Activated T-helper 1 cell treated with anti-CD3 and anti-CD28 coated beads, Interleukin-12 subunit alpha, Interleukin-12 subunit beta, Interleukin-2, Interleukin-4 antibody, amounts not matched to agents 30 ng/mL and 10 ng/mL and 1 ng/mL, durations not matched to agents 14 hours and 24 hours and 36 hours (primary cell): ENCODE measurements at places on chromosomes 11 and 22. TPM values are rescaled to one million over a fixed set of nuclear protein-coding genes. Genes with fewer than 3 reads are reported as not detected.

Gene TMEM191B
- total RNA-seq = not detected in 2 replicates

Gene UPK2
- not detected in 2 replicates for total RNA-seq

Gene MRGPRF
- total RNA-seq = not detected in 2 replicates

Gene C1QTNF4
- total RNA-seq = 0.16 TPM in 1 of 2 replicates, not detected in the other

Gene MOV10L1
- total RNA-seq = not detected in 2 replicates

Gene RNH1
- 123 and 126 TPM in 2 replicates for total RNA-seq

Gene BTG4
- total RNA-seq = not detected in 2 replicates

Gene ST14
- not detected in 2 replicates for total RNA-seq

DNA sequence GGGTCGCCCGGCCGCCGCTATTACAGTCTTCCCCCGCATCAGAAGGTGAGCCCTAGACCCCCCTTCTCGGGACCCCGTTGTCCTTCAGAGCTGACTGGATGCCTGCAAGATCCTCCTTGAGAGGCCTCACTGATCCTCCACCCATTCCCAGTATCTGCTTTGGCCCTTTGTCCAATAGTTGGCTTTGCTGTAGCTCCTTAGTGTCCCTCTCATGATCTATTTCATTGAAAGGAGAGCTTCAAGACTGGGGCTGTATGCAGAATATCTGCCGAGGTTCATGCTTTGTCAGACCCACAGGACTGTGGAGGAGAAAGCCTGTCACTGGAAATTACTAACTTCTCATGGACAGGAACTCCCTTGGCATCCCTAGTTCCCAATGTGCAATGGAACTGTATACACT is 499 bp downstream of the DLAT start:
- H3K36me3 ChIP-seq = peaks cover 31% of the 10 kb centered on the region
- peak overlapping the region; percentile 100 for H3K27ac ChIP-seq
- peak overlapping the region; percentile 95 for H3K4me3 ChIP-seq
- H3K27me3 ChIP-seq = no peaks in the 10 kb centered on the region
- H3K4me1 ChIP-seq = peaks cover 18% of the 10 kb centered on the region

- DNase-seq = no peak
- no peak overlapping the region for H3K4me3 ChIP-seq
- H3K36me3 ChIP-seq = peaks cover 66% of the 10 kb centered on the region
These were observed 63.4 kb downstream of the MYH9 start for GRCh38 chr22:36324414-36324813.

GRCh38 chr22:43543522-43544288 is 131.9 kb downstream of the MPPED1 start:
- no peak overlapping the region for H3K4me3 ChIP-seq
- peaks cover 2% of the 10 kb centered on the region for H3K27me3 ChIP-seq
- H3K4me1 ChIP-seq = no peaks in the 10 kb centered on the region

GRCh38 chr11:33534575-33534974 is 166.1 kb downstream of the C11orf91 start:
- no peaks in the 10 kb centered on the region for H3K36me3 ChIP-seq
- H3K4me3 ChIP-seq = no peak overlapping the region
- H3K27me3 ChIP-seq = peaks cover 14% of the 10 kb centered on the region
- no peaks in the 10 kb centered on the region for H3K4me1 ChIP-seq
- H3K27ac ChIP-seq = no peak overlapping the region

- DNase-seq = no peak
- H3K27me3 ChIP-seq = no peaks in the 10 kb centered on the region
- H3K4me3 ChIP-seq = no peak overlapping the region
- H3K27ac ChIP-seq = no peak overlapping the region
These were observed 16.0 kb downstream of the QSER1 start for GRCh38 chr11:32908619-32909018.
